ENCODE measurements at places on chromosomes 6 and 20.

DNA sequence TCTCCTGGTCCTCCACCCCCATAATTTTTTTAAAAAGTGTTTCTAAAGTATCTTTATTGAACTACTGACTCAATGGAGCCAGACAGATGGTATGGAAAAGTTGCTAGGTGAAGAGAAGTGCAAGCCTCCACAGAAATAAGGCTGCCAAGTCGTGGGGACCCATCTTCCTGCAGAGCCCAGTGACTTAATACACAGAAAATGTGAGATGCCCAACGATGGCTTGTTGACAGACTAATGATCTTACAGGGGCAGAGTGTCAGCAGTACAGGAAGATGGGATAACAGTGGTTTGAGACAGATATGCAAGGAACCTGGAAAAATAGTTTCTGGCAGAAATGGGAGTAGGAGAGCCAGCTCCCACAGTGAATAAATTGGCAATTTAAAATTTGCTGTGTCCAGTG is 43.3 kb downstream of the FYN start:
- no peak for DNase-seq

DNA sequence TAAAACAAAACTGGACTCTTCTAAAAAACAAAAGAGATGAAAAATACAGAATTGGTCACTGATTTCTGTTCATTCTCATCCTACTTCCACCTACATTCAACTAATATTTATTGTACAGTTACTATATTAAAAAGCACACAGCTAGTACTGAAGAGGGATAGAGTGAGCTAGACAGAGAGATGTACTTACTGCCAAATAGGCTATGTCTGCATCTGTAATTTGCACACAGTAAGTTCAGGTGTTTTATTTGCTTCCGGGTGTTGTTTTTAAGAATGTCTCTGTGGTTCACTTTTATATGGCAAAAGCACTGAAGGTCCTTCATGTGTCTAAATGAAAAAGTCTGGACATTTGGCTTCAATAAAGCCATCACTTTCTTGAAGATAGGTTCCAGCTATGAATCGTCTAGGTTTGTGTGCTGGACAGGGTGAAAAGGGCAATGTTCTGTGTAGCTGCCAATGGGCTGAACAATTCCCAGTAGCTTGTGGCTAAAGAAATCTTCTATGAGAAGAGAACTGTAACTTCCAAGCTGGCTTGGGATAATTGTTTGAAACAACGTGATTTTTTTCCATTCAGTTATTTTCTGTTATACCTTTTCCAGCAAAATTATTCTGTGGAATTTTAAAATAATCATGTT is 47.3 kb downstream of the EPB41L2 start:
- no peak for DNase-seq

GRCh38 chr6:36752886-36753506 is 55.4 kb downstream of the RAB44 start:
- no peak for DNase-seq

GRCh38 chr6:160118620-160119229 is 2.9 kb upstream of the SLC22A1 start:
- DNase-seq: no peak

GRCh38 chr6:76866091-76866915 is 597.0 kb downstream of the HTR1B start:
- no peak for DNase-seq

- no peak for DNase-seq
Observed at GRCh38 chr20:15287329-15287728, 949.9 kb upstream of the FLRT3 start.

DNA sequence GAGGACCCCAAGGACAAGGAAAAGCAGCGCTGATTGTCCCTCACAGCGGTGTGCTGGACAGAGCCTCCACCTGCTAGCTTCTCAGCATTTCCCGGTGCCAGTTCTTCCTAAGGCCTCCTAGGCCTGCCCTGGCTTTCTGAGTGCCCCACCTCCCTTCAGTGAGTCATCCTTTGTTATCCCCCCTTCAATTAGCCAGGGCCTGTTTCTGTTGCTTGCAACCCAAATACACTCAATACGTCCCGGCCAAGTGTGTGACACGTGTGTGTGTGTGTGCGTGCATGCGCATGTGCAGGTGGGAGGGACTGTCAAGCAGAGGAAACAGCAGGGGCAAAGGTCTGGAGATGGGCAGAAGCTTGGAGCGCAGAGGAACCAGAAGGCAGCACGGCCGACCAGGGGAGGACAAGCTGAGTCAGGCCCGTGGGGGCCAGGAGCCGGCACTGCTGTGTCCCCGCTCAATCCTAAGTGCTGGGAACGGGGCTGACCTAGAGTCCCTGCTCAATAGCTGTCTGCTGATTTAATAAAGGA is 159.8 kb downstream of the PREX1 start:
- DNase-seq: no peak

Data from iPS-NIHi11 (cell line).